Caudate nucleus (tissue), 63 donors: ENCODE measurements at places on chromosomes 1 and 21.

- DNase-seq = no peak
Observed at GRCh38 chr1:194485432-194485831, 1299.0 kb upstream of the B3GALT2 start.

DNA sequence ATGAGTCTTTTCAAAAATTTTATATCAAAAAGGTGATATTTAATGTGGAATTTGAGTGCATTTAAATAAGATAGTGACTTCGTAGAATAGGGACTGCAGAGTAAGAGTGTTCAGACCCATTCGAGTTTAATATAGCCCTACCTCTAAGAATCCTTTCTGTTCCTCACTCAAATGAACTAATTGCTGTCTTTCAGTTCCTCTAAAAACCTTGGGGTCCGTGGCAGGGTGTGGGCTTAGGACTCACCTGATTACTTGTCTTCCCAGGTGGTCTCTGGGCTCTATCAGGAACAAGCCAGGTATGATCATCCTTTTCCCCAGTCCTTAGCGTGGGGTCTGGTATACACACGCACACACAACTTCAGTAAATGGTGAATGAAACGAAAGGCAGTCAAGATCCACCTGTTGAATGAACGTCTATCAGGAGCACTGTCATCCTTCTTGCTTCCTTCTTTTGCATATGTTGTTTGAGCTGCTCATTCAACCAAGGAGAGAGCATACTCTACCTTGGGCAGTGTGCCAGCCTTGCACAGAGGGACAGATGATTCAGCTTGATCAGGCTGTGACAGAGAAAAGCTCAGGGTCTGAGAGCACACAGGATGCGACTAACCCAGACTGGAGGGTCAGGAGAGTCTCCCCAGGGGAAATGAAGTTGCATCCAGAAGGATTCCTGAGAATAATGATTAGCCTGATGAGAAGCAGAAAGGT, 1.2 kb upstream of the RNF11 start:
- DNase-seq = no peak

- DNase-seq = no peak
Observed at GRCh38 chr1:59045137-59045536, 251.8 kb upstream of the FGGY start.

GRCh38 chr1:174965362-174966007, 34.3 kb upstream of the CACYBP start:
- DNase-seq = no peak

GRCh38 chr1:210233495-210234328, 1.1 kb downstream of the SERTAD4 start:
- peak; percentile 50 for DNase-seq

- DNase-seq = no peak
Observed at GRCh38 chr1:166383137-166383536, 216.3 kb upstream of the FAM78B start.

DNA sequence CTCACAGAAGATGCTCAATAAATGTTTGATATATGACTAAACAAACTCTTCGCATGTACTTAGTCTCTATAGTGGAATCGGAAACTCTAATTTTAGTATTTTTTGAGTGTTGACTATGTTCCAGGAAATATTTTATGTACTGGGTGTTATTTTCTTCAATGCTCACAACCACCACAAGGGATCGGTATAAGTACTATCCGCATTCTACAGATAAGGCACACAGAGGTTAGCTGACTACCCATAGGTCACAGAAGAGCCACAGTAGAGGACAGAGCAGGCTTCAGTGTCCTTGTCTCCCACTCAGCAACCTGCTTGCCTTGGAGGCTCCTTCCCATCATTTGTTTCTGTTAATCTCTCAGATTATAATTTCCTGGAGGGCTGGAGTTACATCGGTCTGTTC, 451.3 kb downstream of the OMA1 start:
- no peak for DNase-seq

DNA sequence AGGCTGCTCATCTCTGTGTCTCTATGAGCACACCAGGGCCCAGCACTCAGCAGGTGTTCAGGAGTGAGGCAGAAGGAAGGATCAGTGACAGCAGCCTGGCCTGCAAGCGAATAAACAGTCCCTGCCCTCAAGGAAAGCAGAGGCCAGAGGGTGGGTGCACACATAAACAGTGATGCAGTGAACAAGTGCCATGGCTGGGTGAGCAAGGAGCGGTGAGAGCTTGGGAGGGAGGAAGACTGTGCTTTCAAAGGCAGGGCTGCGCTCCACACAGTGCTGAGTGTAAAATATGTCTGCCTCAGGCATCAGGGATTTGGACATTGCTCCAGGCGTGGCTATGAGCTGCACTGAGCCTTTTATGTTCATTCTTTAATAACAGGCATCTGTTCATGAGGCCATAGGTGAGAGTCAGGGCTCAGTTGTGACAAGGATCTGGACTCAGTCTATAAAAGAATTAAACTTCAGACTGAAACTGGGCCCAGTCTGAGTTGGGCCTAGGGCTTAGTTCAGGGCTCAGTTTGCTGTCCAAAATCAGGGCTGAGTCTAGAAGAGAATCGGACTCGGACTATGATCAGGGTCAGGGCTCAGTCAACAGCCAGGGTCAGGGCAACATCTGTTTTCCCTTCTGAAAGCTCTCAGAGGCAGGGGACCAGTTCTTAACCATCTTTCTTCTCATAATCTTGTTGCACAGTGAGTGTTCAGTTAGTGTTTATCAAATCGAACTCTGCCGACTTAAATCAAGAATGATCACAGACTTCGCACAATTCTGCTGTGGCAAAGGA, 213.7 kb downstream of the FOXD2 start:
- no peak for DNase-seq

DNA sequence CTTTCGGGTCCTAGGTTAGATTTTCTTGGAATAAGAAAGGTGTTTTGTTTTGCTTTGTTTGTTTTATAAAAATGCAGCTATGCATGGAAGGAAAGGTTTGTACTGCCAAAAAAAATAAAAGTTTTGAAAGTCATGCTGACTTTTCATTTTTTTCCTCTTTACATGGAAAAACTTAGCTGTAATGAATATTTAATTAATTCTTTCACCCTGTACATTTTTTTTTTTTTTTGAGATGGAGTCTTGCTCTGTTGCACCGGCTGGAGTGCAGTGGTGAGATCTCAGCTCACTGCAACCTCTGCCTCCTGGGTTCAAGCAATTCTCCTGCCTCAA, 48.7 kb downstream of the NENF start:
- no peak for DNase-seq

DNA sequence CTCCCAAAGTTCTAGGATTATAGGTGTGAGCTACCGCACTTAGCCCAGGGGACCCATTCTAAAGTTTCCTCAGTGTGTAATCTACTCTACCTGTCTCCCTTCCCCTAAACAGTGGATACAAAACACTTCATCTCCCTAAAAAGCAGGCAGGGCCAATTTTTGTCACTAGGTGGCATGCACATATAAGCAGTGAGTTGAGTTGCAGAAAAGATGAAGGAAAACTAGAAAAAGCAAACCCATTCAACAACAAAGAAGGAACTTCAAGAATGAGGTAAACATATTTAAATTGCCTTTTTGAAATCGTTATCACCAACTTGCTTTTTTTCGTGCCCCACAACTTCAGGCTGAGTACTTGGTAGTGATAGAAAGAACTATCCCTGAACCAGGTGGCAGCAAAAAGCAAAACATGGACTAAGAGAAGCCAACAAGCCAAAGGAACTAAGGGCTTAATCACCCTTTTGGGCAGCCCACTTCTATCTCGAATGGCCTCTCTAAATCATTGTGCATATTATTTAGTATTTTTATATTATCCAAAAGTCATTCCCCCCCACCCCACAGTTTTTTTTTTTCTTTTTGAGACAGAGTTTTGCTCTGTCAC, 19.7 kb upstream of the ALDH9A1 start:
- DNase-seq = peak; percentile 1

GRCh38 chr1:35453031-35453430, 104.2 kb downstream of the KIAA0319L start:
- DNase-seq = no peak

DNA sequence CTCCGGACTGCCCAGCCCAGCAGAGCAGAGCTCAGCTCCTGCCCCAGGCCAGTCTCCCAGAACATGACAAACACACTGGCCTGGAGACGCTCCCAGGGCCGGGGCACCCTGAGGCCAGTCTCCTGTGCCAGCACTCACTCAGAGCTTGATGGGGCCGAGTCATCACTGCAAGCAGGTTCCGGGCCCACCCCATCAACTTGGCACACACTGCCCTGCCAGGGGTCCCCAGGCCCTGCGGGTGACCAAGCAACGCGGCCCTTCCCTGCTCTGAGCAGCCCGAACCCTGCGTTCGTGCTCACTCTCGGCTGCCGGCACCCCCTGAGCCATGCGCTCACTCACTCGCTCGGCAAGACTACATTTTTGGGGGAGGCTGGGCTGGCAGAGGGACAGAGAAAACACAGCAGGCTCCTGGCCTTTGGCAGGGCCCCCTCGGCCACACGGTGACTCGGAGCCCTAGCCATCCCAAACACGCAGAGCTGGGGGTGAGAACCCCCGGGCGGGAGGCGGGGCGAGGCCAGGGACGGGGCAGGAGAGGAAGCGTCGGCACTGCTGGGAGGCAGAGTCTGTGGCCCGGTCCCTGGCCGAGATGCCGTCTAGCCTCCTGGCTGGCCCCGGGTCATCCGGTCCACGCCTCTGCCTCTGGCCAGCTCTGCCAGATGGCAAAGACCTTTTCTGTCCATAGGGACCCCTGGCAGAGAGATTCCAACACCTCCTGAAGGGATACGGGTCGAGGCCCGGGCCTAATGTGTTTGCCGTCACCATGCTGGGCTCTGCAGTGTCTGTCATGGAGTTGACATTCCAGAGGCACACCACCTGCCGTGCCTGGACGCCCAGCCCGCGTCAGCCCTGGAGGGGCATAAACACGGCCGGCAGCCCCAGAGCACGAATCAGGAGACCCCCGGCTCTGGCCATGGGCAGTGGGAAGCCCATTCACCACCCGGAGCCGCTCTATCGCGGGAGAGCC, 68.0 kb downstream of the MEGF6 start:
- DNase-seq = no peak

- DNase-seq = no peak
Observed at GRCh38 chr1:204255225-204255624, 41.4 kb upstream of the GOLT1A start.

DNA sequence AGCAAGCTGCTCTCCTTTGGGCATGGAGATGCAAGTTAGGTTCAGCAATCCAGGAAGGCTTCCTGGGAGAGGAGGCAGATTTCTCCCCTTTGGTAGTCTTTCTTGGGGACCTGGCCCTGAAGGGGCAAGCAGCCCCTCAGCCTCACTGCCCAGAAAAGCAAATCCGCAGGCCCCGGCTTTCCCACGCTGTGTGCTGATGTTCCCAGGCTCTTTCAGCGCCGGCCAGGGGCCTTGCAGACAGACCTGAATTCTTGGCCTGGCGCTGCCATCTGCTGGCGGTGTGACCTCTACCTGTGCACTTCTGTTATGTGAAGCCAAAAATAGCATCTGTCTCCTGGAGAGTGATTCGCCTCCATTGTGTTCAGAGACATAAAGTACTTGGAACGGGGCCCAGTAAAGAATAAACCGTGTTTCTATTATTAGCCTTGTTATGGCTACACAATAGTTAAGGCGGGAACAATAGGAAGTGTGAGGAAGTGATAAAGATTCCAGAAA, 64.8 kb downstream of the ALPL start:
- peak; percentile 17 for DNase-seq

DNA sequence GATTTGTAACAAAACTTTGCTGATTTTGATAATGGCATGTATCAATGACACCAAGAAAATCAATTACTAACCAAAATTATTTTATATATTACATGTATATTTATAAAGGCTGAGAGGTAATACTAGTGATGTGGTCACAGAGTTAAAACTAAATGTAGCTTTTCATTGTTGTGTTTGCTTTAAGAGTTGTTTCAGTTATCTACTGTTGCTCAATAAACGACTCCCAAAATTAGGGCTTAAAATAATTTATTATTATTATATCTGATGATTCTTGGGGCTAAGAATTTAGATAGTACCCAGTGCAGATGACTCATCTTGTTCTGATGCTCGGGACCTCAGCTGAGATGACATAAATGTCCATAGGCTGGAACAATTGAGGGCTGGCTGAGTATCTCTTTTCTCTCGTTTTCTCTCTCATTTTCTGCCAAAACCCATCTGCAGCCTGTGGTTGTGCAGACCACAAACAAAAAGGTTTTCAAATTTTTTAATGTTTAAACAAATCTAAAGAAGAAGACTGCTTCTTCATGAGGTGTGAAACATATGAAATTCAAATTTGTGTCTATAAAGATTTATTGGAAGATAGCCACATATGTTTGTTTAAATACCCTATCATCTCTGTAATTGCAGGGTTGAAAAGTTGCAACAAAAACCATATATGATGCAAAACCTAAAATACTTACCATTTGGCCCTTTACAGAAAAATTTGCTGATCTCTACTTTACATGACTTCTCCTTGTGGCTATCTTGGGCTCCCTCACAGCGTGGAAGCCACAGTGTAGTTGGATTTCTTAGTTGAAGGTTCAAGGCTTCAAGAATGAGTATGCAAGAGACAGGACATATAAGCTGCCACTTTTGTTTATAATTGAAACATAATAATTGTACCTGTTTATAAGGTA, 14.8 kb upstream of the PTPRC start:
- DNase-seq = no peak

- DNase-seq = peak; percentile 42
Observed at GRCh38 chr1:25795946-25796810, 3.8 kb upstream of the SELENON start.

- no peak for DNase-seq
Observed at GRCh38 chr21:43270800-43271301, 102.0 kb downstream of the CRYAA start.

DNA sequence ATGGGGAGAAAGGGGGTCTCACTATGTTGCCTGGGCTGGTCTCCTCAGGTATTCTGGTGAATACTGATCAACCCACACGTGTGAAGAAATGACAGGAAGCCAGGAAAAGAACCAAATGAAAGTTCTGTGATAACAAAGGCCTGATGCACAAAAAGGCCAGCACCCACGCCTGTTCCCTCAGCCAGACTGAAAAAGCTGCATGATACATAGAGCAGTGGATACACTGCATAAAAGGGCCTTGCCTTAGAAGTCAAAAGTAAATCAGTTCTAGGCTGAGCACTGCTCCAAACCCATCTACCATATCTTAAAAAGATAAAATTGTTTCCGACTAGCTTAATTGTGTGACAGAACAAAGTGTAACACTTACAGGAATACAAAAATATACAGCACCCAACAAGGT, 36.9 kb upstream of the PSMG1 start:
- no peak for DNase-seq
